ENCODE measurements at places on chromosomes 5 and 9.

DNA sequence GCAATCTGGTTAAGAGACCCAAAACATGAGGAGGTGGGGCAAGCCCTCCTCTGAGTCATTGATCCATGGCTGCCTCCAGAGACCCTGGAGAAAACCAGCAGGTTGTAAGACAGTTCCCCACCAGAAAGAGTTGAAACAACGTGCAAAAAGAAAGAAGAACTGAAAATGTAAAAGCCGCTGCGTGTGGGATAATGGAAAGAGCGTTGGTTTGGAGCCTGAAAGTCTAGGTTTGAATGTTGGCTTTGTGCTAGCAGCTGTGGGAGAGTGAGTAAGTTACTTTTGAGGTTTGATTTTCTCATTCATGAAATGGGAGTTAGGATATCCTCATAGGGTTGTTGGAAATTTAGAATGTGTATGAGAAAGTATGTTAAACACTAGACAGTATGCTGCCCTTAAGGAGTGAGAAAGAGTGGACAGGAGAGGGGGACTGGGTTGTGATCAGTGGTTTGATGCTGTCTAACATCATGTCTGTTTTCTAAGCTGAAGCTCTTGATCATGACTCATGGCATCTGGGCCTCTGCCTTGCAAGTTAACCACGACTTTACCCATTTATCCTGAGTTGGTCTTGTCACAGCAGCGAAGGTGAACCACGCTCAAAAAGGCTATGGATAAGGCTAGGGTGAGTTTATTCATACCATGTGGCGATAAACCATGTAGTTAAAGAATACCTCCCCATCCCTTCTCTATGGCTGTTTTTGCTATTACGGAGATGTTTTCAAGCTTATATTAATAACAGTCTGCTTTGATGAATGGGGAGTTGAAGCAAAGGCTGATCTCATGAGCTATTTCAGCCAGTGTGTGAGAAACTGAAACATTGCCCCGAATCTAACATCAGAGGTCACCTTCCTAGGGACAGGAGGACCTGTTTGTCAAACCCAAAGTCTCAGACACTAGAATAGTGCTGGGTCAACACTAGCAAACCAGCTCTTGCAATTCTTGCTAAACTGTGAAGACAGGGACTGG, 41.3 kb downstream of the ZNF366 start:
- no peak for DNase-seq

DNA sequence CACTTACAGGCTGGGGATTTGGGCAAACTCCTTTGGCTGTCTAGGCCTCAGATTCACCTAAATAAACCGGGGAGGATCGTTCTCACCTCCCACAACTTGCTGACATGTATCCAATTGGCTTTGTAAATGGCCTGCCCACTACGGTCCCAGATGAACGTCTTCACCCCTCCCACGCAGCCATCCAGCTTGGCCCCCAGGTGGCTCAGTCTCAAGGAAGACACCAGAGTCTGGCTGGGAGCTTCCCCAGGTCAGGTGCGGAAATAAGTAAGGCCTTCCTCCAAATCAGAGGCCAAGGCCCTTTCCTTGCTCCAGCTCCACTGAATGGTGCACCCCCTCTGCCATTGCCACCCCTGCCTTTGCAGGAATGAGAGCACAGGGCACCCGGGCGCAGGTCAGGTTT, 11.4 kb downstream of the CIZ1 start:
- DNase-seq = no peak

DNA sequence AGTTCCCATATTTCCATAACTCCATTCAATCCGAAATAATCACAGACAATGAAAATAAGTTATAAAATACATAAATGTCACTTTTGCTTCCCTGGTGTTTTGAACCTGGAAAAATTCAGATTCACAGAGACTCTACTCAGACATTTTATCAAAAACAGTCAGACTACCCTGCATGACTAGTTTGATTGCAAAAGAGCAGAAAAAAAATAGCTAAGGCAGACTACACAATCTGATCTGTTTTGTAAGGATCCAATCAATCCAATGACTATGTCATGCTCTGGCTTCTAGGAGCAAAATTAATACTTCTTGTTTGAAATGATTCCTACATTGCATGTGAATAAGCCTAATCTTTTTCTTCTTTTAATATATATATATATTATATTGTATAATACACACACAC, 1262.6 kb downstream of the EFNA5 start:
- no peak for DNase-seq

DNA sequence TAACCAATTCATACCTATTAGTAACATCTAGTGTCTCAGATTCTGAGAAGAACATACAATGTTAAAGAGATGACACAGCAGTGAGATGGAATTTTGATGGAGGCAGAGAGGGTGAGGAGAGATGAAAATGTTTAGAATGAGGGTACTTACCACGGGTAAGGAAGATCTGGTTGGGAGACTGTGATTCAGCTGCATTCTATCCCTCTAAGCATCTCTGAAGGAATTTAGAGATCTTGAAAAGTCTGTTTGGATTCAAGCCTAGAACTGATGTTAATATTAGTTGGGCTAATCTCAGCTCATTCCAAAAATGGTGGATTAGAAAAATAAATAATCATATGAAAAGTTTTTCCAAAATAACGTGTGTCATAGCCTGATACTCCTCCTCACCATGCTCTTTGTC, 191.5 kb upstream of the CLINT1 start:
- no peak for DNase-seq

DNA sequence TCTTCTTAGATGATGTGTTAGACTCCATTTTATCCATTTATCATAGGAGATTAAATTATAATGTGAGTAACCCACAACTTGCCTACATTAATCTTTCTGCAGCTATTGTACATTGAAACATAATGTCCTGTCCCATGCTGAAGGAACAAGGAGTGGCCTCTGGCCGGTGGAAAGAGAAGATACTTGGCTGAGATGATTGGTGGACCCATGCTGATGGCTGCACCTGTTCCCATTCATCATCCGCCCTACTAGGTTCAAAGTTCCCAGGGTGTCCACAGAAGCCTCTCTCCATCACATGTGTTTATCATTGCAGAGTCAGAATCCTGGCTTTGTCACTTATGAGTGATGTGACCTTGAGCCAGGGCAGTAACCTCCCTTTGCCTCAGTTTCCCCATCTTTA, 24.7 kb downstream of the FBXL7 start:
- DNase-seq = no peak

DNA sequence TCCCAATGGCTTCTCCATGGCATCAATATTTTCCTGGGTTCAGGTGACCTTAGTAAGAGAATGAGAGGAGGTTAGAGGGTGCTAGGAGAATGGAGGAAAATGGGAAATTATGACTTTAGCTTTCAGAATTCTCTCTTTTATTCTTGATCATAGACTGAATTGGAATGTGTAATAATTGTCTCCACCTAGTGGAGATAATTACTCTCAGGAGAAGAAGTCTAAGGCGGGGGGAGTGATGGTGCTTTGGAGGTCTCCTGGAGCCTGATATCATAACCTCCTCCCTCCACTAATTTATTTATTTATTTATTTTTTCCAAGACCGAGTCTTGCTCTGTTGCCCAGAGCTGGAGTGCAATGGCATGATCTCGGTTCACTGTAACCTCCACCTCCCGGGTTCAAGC, 221.3 kb downstream of the GRIA1 start:
- no peak for DNase-seq

- DNase-seq = no peak
Measured at GRCh38 chr5:58794875-58795274, 212.0 kb downstream of the RAB3C start.

- DNase-seq = no peak
Measured at GRCh38 chr5:139768807-139769465, 26.7 kb upstream of the PSD2 start.

DNA sequence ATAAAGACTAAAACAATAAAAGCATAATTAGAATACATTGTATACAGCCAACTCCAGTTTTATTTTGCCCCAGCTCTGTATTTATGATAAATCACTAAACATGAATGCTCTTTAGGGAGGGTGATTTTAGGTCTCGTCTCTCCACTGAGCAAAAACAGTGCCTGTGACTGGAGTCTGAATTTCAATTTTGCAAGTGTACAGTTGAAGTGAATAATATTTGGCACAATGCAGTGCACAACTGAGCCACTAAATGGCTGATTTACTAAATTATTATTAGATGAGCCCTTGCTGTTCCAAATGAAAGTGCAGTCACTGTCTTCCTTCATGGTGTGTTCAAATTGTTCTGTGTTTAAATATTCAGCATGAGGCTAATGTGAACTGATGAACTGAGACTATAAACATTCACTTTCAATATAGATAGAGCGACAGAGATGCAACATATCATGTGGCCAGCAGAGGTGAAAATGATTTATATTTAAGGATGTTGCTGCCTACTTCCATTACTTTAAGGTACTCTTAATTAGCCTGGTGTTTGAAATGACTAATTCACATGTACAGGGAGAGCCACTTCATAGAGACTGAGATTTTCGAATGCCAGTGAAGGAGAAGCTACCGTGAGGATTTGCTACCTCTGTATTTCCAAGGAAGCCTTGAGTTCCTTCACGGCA, 375.1 kb downstream of the EBF1 start:
- DNase-seq = no peak

GRCh38 chr9:82128011-82128696, 139.6 kb downstream of the SPATA31D1 start:
- no peak for DNase-seq

DNA sequence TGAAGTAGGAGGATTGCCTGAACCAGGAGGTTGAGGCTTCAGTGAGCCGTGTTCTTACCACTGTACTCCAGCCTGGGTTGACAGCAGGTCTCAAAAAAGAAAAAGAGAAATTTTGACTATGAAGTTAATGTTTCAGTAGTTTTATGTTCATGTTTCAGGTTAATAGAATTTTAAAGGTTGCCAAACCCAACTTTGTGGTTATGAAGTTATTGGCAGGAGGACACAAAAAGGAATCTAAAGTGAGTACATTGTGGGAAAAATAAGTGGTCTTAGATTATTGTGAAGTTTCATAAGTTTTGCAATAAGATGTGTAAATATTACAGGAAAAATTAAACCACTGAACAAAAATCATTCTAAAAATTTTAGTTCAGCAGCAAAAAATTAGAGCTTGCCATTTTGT, 78.6 kb downstream of the GOLM1 start:
- no peak for DNase-seq

- no peak for DNase-seq
Measured at GRCh38 chr9:78438211-78438610, 141.3 kb downstream of the PSAT1 start.

DNA sequence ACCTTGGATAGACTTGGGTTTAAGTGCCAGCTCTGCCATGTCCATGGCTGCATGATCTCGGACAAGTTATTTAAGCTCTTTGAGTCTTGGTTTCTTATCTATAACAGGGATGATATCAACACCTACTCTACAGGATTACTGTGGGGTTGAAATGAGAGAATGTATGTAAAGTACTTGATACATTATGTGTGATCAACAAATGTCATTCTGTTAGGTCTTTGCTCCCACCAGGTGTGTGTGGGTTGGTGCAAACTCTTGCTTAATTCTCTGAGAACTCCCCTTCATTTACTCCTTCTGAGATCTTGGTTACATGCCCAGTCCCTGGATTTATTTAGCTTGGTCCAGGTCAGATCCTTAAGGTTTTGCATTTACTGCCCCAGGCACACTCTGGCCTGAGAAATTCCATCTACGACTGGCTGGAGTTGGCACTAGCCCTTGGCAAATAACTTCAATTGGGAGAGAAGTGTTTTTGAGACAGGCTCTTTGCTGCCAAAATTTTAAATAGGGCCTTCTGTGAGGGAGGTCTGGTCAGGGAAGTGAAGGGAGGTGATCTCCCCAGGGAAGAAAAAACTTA, 63.5 kb upstream of the KLF9 start:
- no peak for DNase-seq

GRCh38 chr5:83219495-83219894, 142.1 kb downstream of the XRCC4 start:
- no peak for DNase-seq

- DNase-seq = no peak
Measured at GRCh38 chr5:23627976-23628375, 120.6 kb downstream of the PRDM9 start.

- no peak for DNase-seq
Measured at GRCh38 chr5:154220625-154221024, 30.1 kb downstream of the GALNT10 start.

DNA sequence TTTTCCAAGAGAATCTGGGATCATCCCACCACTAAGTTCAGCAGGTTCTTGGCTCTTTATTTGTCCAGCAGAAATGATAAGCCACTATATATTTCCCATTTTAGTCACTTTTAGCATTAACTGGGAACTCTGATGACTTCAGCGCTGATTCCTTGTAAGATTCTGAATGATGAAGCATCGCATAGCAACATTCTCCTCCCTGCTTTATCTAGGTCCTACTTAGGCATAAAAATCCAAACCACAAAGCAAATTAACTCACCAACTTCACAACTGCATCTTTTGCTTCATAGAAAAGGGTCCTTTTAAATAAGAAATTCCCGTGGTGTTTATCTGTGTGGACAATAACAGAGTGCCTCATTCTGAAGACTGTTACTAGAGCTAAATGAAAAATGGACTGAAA, 203.9 kb downstream of the SAXO1 start:
- no peak for DNase-seq

- no peak for DNase-seq
Measured at GRCh38 chr9:103803245-103803644, 290.9 kb upstream of the SMC2 start.

- DNase-seq = no peak
Measured at GRCh38 chr9:109323771-109324170, 2.9 kb upstream of the EPB41L4B start.

GRCh38 chr9:110536822-110537221, 42.7 kb downstream of the SVEP1 start:
- DNase-seq = no peak

DNA sequence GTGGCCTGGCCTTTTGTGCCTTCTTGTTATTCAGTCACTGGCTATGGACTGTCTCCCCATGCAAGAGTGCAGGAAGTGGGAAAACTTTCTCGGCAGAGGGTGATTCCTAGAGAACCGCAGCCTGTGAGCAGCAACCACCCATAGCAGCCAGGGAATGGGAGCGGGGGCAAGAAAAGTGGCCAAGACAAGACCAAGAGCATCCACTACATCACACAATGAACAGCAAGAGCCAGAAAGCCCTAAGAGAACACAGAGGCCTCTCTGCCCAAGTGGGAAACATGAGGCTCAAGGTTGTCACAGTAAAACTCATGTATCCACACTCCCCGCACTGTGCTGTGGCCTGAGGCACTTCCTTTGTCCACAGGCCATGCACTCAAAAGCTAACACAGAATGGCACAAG, 129.1 kb upstream of the FSTL4 start:
- DNase-seq = no peak

- DNase-seq = no peak
Measured at GRCh38 chr5:11319836-11320580, 559.0 kb upstream of the DAP start.

Data from activated T-cell treated with anti-CD3 and anti-CD28 coated beads for 4 hours (primary cell).